Naive thymus-derived CD4-positive, alpha-beta T cell (primary cell): ENCODE measurements at places on chromosomes 11 and 22. TPM values are rescaled to one million over a fixed set of nuclear protein-coding genes. Genes with fewer than 3 reads are reported as not detected.

DNA sequence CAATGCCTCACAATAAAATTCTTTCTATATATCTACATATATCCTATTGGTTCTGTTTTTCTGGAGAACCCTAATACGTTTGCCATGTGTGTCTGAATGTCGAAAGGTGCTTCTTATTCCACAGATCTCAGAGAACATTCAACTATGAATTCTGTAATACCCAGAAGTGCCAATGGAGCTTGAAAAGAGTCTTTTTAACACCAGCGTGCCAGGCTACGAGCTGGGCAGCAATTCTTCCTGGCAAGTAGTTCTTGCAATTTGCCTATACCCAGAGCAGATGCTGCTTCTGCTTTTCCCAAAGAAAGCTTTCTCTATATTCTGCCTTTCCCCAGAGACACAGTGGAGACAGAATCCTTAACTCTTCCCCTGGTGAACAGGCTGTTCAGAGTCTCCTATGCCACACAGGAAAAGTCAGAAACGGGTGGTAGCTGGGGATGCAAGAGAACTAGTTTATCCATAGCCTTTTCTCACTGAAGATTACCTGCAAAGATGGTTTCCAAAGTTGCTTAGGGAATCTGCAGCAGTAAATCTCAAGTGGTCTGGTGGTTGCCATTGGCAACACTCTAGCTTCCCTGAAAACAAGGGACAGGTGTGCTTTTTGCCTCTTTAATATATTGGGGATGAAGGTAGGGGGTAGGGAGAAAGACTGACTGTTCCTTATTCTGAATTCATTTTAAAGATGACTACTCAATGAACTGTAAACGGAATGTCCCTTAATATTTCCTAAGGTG is 16.8 kb upstream of the PAFAH1B2 start:
- DNase-seq = no peak
- no peaks in the 10 kb centered on the region for H3K4me1 ChIP-seq
- H3K27me3 ChIP-seq = no peaks in the 10 kb centered on the region

DNA sequence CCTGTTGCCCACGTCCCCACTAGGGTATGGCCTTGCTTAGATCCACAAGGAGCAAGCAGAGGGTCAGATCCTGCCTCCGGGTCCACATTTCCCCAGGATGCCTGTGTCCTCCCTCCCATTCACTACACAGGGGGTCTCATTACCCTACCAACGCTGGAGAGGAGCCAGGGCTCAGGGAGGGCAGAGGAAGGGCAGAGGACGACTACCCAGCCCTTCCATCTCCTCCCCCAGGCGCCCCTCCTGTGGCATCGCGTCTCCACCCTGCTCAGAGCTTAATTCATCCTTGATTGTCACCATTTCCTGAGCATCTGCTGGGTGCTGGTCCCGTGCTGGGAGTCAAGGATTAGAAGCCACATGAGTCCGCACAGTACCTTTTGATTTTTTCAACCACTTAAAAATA is 5.0 kb downstream of the NFAM1 start:
- DNase-seq = no peak
- no peaks in the 10 kb centered on the region for H3K36me3 ChIP-seq
- no peaks in the 10 kb centered on the region for H3K27me3 ChIP-seq
- H3K27ac ChIP-seq = no peak overlapping the region
- H3K4me3 ChIP-seq = no peak overlapping the region

GRCh38 chr11:68976095-68976494 is 4.7 kb downstream of the MRGPRD start:
- no peaks in the 10 kb centered on the region for H3K4me1 ChIP-seq
- H3K27me3 ChIP-seq = no peaks in the 10 kb centered on the region
- no peak overlapping the region for H3K27ac ChIP-seq
- no peak for DNase-seq
- H3K36me3 ChIP-seq = no peaks in the 10 kb centered on the region
- H3K4me3 ChIP-seq = no peak overlapping the region

GRCh38 chr22:26612652-26613051 is 5.2 kb downstream of the CRYBB1 start:
- no peaks in the 10 kb centered on the region for H3K27me3 ChIP-seq
- no peak overlapping the region for H3K27ac ChIP-seq
- no peaks in the 10 kb centered on the region for H3K36me3 ChIP-seq
- no peak for DNase-seq
- no peaks in the 10 kb centered on the region for H3K4me1 ChIP-seq

- no peaks in the 10 kb centered on the region for H3K27me3 ChIP-seq
- DNase-seq = no peak
- no peak overlapping the region for H3K27ac ChIP-seq
- no peak overlapping the region for H3K4me3 ChIP-seq
- no peaks in the 10 kb centered on the region for H3K4me1 ChIP-seq
Measured at GRCh38 chr11:87437133-87437843, 399.6 kb downstream of the TMEM135 start.

DNA sequence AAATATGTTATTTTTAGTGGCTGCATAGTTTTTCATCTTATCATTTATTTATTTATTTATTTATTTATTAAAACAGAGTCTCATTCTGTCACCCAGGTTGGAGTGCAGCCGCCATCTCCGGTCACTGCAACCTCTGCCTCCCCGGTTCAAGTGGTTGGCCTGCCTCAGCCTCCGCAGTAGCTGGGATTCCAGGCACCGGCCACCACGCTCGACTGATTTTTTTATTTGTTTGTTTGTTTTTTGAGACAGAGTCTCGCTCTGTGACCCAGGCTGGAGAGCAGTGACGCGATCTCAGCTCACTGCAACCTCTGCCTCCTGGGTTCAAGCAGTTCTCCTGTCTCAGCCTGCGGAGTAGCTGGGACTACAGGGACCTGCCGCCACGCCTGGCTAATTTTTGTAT is 262.9 kb upstream of the DDI1 start:
- H3K27me3 ChIP-seq = no peaks in the 10 kb centered on the region
- no peaks in the 10 kb centered on the region for H3K36me3 ChIP-seq
- no peaks in the 10 kb centered on the region for H3K4me1 ChIP-seq
- no peak overlapping the region for H3K4me3 ChIP-seq
- DNase-seq = no peak

DNA sequence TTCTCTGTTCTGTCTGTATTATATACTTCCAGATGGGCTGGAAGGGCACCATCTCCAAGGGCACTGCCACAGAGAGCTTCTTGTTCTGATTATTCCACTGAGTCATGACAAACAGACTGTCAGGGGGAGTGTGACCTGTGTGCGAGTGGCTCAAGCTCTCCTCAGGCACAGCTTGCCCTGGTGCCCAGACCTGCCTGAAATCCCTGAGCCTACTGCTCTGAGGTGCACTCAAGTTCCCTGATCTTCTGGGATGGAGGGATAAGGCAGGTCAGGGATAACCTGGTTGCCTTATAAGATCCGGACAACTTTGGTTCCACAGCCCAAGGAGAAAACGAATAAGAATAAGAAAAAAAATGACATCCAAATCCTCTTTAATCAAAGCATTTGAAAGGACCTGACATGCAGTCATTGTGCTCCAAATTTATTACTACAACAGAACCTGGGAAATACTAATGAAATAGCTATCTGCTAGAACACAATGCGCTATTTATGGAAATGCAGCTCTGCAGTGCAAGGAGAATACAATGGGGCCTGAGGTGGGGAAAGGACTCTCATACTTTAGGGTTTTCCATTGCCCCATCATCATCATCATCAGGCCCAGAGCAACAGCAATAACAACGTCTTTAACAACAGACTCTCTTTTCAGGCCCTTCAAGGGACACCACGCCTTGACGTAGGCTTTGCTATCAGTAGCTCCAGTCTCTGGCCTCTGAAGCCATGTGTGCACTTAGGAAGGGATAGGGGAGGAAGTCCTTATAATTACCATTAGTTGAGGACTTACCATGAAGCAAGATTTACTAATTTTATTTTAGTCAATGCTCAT is 217.1 kb upstream of the KIRREL3 start:
- no peaks in the 10 kb centered on the region for H3K27me3 ChIP-seq
- H3K4me1 ChIP-seq = no peaks in the 10 kb centered on the region
- H3K4me3 ChIP-seq = no peak overlapping the region
- H3K27ac ChIP-seq = no peak overlapping the region
- no peaks in the 10 kb centered on the region for H3K36me3 ChIP-seq
- DNase-seq = no peak

Gene KRTAP5-2
- not detected for polyA plus RNA-seq

Gene TNNT3
- not detected for polyA plus RNA-seq

Gene SPDYC
- polyA plus RNA-seq = not detected

Gene MMP12
- not detected for polyA plus RNA-seq

Gene TMEM25
- polyA plus RNA-seq = 30.9 TPM

Gene HBB
- 0.91 TPM for polyA plus RNA-seq
